ENCODE measurements at places on chromosomes 12 and 14. TPM values are rescaled to one million over a fixed set of nuclear protein-coding genes. Genes with fewer than 3 reads are reported as not detected.

The ALX1 gene
- total RNA-seq, result 11.5 TPM

The EPS8 gene
- total RNA-seq, result 18.8 TPM

The PARPBP gene
- 30.0 TPM for total RNA-seq

The CCND2 gene
- 98.0 TPM for total RNA-seq

The NGB gene
- total RNA-seq, result not detected

The BCL11B gene
- 0.90 TPM for total RNA-seq

The PPP2R5E gene
- 15.7 TPM for total RNA-seq

- no peak for DNase-seq
Measured at GRCh38 chr12:12365931-12366431, 9.1 kb downstream of the BORCS5 start.

DNA sequence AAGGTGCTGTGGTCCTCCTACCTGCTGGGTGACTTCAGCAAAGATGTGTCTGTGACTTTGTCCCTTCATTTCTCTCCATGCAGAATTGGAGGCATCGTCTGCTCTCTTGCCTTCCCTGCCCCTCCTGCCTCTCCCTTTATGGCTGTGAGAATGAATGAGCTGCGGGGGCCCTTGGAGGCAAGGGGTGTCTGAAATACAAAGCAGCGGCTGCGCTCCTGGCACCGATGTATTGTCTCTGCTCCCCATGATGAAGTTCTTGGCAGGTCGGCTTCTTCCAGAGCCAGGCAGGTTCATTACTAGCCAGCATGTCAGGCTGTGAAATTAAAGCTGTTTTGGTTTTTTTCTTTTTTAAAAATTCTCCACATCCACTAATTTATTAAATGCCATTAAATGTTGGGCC, 194.5 kb downstream of the TSPAN9 start:
- no peak for DNase-seq

DNA sequence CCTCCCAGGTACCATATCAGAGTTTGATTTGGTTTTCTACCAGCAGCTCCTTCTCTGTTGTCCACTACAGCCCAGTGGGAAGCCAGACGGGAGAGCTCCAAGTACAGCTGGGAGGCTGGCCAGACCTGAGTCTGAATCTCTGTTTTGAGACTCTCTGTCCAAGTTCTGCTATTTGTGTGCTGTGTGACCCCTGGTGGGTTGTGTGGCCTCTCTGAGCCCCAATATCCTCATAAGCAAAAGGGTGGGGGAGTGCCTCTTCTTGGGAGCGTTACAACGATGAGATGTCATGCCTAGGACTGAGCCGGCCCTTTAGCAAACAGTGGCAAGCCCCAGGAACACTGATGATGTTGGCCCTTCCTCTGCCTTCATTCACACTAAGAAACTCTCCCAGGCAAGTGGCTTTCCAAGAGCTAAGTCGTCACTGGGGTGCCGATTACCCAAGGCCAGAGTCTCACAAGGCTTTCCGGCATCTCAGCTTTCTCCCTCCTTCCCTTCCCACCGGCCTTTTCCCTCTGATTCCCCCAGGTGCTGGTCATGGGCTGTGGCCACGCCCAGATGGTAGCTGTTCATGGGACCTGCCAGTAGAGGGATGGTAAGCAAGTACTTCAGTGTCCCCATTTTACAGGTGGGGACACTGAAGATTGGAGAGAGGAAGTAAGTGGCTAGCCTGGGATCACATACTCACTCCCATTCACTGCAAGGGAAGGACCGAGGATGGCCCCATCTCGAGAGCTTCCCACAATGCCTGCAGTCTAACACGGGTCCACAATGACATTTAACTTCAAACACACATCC, 47.7 kb downstream of the BCL11B start:
- DNase-seq, result no peak

DNA sequence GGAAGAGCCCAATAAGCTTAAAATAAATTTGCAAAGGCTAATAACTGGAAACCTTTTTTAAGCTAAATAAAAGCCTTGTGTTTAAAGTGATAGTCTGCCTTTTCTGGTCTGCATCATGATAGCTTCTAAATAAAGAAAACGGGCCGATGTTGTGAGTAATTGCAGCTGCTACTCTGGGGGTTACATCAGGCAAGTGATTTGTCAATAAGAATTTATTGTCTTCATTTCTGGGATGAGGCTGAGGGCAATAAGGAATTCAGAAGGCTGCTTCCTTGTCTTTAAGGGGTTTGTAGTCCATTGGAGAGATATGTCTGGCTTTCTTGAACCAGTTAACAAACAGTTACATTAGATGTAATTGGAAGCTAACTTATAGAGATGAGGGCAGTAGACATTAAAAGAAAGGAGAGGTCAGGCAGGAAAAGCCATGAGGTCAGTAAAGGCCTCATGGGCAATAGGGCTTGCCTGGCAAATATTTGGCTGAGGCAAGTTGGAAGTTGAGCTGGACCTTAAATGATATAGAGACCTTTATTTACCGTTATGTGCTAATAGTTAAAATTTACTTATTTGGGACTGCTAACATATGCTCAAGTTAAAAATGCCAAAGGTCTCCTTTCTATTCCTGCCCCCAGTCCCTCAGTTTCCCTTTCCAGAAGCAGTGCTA, 85.0 kb downstream of the CRADD start:
- no peak for DNase-seq

Data from H4 (cell line).